Dorsolateral prefrontal cortex (tissue), 122 donors: ENCODE measurements at places on chromosomes 5 and 9. TPM values are rescaled to one million over a fixed set of nuclear protein-coding genes. Genes with fewer than 3 reads are reported as not detected.

GRCh38 chr5:59039296-59040023, 456.6 kb downstream of the RAB3C start:
- DNase-seq, result peak; percentile 69

Gene TIMD4
- total RNA-seq, result 0.22 TPM

Gene SHB
- 18.2 TPM for total RNA-seq

Gene NTNG2
- total RNA-seq, result 34.9 TPM
